Stimulated activated CD8-positive, alpha-beta memory T cell treated with anti-CD3 and anti-CD28 coated beads, Interleukin-7, amount 100 ng/mL, for 1 hour (primary cell): ENCODE measurements at places on chromosomes 5 and 9.

DNA sequence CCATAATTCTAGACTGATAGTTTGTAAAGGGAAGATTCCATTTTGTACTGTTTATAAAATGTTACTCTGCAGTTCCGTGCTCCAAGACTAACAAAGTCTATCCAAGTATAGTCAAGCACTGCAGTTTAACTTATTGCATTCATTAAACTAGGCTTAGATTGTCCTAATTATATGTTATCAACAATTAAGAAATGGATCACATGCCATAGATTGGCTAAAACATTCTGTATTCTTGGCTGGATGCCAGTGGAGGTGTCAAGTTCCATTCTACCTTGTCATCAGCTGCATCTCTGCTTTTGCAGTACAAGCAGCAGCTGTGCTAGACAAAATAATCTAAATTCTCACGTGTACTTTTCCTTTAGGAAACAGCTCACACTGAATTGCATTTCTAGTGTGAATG is 69.4 kb upstream of the MEF2C start:
- no peak for DNase-seq

- DNase-seq: no peak
Measured at GRCh38 chr5:179923436-179923835, 15.7 kb upstream of the TBC1D9B start.

GRCh38 chr9:69824499-69825252 is 4.1 kb downstream of the CFAP95 start:
- DNase-seq: no peak

- DNase-seq: no peak
Measured at GRCh38 chr5:102414448-102414847, 84.4 kb downstream of the SLCO6A1 start.

DNA sequence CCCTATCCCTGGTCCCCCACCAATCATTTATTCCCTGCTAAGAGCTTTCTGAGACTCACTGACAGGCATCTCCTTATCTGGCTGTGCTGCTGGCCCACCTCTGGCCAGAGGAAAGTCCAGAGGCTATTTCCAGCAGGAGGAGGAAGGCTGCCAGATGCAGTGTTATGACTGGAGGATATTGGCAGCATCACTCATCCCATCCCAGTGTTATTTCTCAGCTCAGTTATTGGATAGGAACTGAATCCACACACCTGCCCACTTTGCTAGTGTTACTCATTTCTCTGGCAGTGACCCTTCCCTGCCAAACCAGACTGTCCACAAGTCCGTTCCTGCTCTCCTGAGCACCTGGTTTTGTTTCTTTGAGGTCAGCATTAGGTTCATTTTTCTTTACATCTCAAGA is 228.2 kb downstream of the GRIA1 start:
- no peak for DNase-seq

GRCh38 chr5:68544091-68544647 is 328.6 kb downstream of the PIK3R1 start:
- no peak for DNase-seq

DNA sequence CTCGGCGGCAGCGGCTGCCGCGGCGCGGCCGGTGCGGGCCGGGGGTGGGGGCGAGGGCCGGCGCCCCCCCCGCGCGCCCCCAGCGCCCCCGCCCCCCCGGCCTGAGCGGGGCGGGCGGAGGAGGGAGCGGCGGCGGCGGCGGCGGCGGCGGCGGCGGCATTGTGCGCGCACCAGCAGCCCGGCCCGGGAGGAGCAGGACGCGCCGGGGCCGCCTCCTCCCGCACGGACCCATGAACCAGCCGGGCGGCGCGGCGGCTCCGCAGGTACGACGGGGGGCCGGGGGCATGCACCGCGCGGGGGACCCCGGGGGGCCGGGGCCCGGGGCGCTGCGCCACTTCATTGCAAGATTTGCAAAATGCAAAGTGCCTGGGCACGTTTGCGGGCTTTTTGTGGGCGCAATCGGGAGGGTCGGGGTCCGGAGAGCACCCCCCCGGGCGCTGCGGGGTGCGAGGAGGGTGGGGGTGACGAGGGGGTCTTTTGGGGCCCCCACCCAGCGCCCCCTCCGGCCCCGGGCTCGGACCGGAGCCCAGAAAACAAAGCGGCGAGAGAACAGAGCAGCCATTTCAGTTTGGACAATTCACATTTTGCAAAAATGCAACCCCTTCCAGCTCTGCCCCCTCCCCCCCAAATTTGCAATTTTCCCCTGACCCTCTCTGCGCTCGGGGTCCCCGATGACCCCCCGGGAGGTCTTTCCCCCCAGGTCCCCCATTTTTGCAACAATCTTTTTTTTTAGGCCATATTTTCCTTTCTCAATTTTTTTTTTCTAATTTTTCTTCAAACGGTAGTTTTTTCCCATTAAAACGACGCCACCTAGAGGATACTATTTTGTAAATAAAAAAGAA is at the start of gene ZNF618:
Gene ZNF618, plus strand, starts transcription at position 159 of the 842 bp plus-strand sequence. Its CDS starts 72 bp downstream, at position 231.
- DNase-seq: no peak
